ENCODE measurements at places on chromosomes 11 and 22.

GRCh38 chr11:92826136-92826535, 143.3 kb upstream of the MTNR1B start:
- DNase-seq = no peak

- no peak for DNase-seq
These were observed 109.4 kb downstream of the LDLRAD3 start for GRCh38 chr11:36053281-36053680.

DNA sequence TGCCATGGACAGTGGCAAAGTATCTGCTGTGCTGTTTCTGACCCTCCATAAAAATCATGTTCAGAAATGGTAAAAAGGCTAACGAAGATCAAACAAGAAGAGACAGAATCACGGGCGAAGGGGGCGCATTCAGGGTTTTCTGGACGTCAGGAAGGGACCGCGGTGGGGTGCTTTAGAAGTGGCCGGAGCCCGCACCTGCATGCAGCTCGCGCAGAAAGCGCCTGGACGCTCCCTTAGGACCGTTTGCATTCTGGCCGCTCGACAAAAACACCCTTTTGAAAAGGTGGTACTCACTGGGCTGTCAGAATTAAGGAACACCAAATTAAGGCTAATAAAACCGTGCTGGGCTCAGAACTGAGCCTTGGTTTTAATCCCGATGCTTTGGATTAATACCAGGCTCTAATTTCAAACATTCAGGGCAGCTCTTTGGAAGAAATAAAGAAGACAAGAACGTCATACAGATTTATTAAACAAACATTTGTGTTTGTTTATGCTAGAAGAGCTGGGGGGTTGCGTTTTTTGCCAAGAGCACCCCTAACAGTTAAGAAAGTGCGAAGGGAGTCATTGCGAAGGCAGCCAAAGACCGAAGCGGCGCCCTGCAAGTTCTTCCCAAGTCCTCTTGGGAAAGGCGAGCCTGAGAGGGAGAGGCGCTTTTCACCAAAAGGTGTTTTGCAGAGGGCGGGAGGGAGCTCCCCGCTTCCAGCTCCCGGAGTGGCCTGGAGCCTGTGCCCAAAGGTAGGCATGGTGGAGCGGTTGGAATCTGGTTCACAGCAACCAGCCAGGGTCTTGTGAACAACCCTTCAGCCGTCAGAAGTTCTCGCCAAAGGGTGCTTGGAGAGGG, 47.7 kb upstream of the DBX1 start:
- DNase-seq = no peak

DNA sequence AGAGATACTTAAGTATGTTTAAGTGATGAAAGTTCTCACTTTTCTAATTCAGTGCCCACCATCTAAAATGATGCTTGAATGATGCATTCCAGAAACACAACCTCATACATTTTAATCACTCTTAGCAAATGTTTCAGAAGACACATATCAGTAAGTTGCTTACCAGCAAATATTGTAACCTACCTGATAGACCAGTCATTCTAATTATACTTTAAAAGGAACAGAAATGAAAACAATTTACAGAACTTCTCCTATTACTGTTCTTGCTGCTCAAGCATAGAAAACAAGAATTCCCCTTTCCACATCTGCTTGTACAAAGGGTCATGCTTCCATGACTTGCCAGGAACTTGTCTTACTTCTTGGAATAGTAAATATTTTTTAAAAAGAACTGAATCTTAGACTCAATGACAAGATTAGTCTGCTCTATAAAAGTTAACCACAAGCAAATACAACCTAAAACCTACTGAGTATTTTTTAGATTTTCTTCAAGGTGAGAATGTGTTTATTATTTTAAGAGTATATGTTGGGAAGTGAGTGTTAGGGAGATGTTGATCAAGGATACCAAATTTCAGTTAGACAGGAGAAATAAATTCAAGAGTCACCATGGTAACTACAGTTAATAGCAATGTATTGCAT, 82.0 kb upstream of the SC5D start:
- DNase-seq = no peak

- no peak for DNase-seq
These were observed 51.4 kb upstream of the WNT7B start for GRCh38 chr22:46028106-46028991.

- no peak for DNase-seq
These were observed 40.9 kb downstream of the TCF20 start for GRCh38 chr22:42229455-42230149.

GRCh38 chr11:2109541-2110019, 29.6 kb downstream of the IGF2 start:
- DNase-seq = no peak

DNA sequence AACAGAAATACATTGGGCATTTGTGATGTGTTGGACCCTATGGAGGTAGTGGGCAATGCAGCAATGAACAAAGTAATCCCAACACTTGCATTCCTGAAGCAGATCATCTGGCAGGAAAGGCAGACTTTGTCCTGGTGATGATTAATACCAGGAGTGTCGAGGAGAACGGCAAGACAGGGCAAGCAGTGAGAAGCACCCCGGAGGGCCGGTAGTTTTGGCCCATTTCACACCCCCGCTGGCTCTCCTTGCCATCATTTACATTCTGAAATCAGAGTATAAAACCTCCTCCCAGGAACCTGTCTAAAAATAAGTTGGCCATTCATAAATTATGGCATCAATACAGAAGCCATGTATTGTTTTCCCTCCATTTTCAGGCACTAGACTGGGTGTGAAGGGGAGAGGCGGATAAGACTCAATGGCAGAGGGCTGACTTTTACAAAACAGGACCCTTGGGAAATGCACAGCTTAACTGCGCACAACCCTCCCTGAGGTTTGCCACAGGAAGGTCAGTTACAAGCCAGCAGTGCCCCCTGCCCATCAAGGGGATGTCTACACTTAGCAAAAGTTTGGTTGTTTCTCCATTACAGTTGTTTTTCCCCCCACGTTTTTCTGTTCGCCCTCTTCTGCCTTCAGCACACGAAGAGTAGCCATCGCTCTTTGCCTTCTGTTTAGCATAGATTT, 55.6 kb downstream of the OPCML start:
- no peak for DNase-seq

- DNase-seq = no peak
These were observed 3.3 kb downstream of the OR52L1 start for GRCh38 chr11:5983443-5983842.

- no peak for DNase-seq
These were observed 46.1 kb downstream of the SMIM38 start for GRCh38 chr11:69201764-69202370.

DNA sequence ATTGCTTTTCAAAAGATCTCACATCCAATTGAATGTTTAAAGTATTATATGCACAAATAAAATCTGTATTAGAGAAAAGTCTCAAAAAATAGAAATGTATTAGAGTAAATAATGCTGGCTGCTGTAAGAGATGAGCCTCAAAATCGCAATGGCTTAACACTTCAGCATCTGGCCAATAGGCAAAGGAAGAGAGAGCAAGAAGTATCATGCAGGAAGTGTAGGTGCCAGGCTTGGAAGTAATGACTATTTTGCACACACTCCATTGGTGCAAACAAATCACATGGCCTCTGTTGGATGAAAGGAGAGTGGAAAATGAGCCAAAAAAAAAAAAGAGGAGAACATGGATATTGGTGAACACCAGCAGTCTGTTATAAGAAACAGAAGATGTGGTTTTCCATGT, 193.0 kb upstream of the E2F8 start:
- DNase-seq = no peak

- no peak for DNase-seq
These were observed 31.9 kb downstream of the FLI1 start for GRCh38 chr11:128725630-128726319.

DNA sequence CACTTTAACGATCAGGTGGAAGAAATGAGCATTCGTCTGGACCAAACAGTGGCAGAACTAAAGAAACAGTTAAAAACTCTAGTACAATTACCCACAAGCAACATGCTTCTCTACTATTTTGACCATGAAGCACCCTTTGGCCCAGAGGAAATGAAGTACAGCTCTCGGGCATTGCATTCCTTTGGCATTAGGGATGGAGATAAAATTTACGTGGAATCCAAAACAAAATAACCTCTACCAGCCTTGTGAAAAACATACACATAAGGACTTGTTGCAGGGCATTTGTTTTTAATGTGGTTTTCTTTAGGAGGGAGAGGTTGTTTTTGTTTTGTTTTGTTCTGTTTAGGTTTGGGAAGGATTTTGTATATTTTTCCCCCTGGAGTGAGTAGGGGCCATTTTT, 14.2 kb upstream of the TECTA start:
- DNase-seq = no peak

DNA sequence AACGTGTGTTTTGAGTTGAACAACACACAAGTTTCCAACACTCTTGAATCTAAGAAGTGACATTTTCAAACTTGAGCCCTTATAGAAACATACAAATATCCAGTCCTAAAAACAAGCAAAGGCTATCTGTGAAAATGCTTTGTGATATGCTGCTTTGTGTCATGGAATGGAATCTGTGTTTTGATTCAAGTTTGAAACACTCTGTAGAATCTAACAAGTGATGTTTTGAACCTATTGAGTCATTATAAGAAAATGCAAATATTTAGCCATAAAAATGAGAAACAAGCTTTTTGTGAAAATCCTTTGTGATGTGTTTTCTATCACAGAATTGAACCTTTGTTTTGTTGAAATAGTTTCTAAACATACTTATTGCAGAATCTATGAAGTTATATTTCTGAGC, 105.7 kb upstream of the VPREB1 start:
- no peak for DNase-seq

DNA sequence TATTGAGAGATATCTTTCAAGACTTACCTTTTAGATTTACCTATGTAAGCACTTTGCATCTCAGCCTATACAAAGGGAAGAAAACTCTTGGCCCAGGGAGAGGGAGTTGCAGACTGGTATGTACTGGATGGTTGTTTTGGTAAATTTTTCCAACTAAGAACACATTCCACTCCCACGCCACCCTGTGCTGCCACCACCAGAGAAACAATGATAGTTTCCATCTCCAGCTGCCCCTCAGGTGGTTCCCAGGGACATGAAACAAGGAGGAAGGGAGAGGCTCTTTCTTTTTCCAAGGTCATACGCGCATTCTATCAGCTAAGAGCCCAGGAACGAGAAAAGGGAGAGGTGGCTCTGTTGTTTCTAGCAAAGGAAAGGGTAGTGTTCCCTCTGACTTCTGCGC, 34.4 kb downstream of the CCDC34 start:
- no peak for DNase-seq

GRCh38 chr22:25961699-25962098, 207.6 kb upstream of the SEZ6L start:
- DNase-seq = no peak

DNA sequence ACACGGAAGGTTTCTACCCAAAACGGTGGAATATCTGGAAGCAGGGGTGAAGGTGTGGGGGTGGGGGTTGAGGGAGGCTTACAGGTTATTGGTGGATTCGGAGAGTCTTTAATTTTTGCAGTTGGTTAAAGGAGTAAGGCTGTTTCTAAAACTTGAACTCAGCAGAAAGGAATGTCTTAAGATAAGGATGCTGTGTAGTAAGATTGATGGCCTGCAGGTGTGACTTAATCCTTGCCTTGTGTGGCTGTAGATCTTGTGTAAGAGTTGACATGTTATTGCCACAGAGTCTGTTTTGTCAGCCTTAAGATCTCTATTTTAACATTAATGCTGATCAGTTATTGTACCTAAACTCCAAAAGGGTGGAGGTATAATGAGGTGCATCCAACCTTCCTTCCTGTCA, 16.4 kb upstream of the OR6M1 start:
- no peak for DNase-seq

DNA sequence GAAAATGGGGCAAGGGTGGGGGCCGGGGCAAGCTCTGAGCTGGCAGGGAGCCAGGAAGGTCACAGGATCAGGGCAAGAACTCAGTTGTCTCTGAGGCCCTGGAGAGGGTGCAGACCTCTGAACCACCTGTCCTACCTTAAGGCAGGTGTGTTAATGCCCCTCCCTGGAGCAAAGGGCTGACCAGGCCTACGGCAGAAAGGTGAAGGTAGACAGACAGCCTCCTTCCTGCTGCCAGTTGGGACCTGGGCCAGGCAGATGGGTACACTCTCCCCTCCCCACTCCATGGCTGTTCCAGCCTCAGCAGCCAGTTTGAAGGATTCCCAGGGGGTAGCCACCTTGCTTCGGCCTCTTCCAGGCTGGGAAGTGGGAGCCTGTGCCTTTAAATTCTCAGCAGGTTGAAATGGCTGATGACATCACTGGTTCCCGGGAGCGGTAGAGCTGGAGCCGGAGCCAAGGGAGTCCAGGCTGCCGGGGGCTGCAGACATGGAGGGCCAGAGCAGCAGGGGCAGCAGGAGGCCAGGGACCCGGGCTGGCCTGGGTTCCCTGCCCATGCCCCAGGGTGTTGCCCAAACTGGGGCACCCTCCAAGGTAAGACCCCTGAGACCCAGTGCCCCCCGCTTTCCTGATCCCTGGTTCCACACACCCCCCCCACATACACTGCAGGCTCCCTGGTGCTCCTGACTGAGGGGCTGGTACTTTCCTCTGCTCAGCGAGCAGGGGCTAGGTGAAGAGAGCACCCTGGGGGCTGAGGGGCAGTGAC, at the start of gene INPP5J:
Gene INPP5J, plus strand, starts transcription at position 435 of the 760 bp plus-strand sequence. Its CDS starts 49 bp downstream, at position 484.
- DNase-seq = no peak

DNA sequence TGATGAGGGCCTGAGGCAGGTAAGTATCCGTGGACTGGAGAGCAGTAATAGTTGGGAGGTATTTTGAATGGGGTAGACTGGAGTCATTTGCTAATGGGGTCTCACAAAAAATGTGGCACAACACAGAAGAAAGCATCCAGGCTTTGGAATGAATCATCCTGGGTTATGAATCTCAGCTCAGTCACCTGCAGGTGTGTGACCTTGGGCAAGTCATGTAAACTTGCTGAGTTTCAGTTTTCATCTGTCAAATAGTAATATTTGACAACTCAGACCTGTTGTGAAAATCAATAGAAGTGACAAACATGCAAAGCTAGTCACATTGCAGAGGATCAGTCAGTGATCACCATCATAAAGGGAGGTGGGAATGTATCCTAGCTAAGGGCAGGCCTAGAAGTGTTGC, 232.0 kb upstream of the TENM4 start:
- DNase-seq = no peak

DNA sequence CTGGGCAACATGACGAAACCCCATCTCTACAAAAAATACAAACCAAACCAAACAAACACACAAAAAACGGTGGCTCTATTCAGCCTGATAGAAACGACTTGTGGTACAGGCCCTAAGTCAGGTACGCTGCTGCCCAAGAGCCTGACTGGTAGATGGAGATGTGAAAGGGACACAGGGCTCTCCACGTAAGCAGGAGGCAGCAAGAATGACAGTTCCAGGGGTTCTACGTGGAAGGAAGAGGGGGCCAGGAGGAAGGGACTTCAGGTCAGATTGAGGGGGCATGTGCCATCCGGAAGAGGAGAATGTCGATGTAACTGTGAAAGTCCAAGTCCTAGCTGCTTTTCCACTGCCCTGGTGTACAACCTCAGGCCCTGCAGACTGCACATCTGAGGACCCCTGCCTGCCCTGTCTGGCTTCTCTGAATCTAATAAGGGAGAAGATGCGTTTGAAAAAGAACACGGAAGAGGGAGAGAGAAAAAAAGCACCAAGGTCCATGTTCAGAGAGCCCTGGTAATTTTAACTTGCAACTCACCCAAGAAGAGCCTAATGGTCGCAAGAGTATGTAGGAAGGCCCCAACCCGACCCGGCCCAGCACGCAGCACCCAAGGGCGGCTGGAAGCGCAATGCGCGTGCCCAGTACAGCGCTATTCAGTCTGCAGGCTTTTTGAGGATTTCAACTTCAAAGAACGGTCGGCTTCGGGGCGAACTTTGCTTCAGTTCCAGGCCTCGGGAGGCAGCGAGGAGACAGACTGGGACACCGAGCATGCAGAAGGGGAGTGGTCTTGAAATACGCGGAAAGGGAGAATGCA, 909 bp upstream of the ZNRD2 start:
- DNase-seq = no peak

Measured in hematopoietic multipotent progenitor cell treated with erythropoietin and hydrocortisone succinate and interleukin-3 and kit ligand, for 15 days (in vitro differentiated cells).